ENCODE measurements at places on chromosomes 13 and 19.

DNA sequence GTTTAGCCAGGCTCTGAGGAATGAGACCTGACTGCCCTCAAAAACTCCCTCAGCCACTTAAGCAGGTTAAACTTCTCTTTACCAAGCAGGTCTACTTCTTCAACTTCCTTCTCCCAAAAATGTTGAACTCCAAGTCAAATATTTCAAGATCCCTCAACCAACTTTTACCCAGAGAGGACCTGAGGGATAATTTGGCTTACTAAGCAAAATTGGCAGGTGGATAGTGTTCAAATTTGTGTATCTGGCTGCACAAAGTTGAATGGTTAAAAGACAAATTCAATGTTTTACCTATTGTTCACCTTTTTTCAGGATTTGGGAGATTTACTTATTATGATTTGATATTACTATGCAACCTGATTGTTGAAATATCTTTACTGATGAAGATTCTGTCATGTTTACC lies 293.0 kb upstream of the SOX21 start:
- no peak for DNase-seq

- no peak for DNase-seq
Observed at GRCh38 chr13:95355494-95355893, 54.2 kb upstream of the ABCC4 start.

DNA sequence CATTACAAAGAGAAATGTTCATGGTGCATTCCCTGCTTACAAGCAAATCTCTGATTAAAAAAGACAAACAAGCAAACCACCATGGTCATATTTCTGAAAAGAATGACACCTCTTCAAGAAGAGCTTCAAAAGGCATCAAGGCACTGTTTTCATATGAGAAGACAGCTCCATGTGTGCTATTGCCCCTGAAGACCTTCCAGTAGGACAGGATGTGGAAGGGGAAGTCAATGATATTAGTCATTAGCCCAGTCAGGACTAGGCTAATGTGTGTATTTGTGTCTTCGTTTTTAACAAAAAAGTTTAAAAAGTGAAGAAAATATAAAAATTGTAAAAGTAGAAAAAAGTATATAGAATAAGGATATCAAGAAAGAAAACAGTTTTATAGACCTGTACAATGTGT lies 534.7 kb upstream of the ARGLU1 start:
- no peak for DNase-seq

DNA sequence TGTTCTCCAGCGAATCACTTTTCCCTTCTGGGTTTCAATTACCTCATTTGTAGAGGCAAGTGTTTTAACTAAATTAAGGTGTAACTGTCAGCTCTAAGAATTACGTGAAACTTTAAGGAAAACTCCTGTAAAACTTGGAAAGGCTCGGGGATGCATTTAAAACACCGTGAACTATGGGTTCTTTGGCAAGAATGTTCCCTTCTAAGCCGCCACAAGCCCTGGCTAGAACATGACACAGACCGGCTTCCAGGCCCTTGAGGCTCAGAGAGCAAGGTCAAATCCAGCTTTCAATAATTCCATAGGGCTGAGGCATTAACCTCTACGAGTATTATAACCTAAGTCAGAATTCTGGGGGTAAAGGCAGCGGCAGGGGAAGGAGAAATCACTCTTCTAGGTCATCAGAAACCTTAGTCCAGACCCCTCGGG lies 685 bp downstream of the VWA8 start:
- DNase-seq: no peak

DNA sequence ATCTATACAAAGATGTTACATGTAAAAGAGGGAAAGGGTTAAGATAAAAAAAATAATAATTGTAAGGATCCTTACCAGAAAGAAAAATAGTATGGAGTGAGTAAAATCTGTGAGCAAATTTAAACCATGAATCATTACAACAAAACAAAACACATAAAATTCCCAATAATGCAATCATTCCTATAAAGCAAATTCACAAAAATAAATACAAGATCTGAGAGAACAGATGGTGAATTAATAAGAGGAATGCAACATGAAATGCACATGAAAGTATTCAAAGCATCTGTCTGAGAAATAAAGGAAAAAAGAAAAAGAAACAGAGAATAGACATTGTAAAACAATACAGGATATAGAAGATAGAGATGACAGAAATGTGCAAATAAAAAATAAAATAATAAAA lies 681.5 kb upstream of the KLHL1 start:
- DNase-seq: no peak

GRCh38 chr13:42600943-42601342 lies 27.0 kb downstream of the TNFSF11 start:
- DNase-seq: no peak

DNA sequence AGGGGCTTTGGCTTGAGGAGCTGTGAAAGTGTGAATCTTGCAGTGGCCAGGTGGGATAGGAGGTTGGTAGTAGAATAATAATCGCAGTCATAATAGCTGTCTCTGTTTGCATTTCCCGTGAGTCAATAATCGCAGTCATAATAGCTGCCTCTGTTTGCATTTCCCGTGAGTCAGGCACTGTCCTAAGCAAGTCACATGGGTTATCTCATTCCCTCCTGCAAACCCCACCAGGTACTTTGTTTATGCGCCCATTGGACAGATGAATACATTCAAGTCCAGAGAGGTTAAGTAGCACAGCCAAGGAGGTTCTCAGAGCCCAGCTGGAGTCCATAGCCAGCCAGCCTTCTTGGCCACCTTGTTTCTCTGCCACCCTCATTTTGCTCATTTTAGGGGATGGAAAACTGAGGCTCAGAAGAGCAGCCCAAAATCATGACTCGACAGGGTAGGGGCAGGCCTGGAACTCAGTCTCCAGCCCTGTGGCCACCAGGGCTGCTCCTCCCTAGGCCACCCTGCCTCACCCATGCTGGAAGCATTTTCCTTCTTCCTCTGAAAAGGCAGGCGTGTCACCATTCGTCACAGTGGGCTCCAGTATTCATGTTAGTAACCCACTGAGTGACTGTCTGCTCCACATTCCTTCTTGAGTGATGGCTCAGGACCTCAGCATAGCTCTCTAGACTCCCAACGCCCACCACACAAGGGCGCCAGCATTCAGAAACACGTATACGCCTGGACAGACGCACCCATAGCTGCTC lies 206.2 kb downstream of the URI1 start:
- DNase-seq: no peak

DNA sequence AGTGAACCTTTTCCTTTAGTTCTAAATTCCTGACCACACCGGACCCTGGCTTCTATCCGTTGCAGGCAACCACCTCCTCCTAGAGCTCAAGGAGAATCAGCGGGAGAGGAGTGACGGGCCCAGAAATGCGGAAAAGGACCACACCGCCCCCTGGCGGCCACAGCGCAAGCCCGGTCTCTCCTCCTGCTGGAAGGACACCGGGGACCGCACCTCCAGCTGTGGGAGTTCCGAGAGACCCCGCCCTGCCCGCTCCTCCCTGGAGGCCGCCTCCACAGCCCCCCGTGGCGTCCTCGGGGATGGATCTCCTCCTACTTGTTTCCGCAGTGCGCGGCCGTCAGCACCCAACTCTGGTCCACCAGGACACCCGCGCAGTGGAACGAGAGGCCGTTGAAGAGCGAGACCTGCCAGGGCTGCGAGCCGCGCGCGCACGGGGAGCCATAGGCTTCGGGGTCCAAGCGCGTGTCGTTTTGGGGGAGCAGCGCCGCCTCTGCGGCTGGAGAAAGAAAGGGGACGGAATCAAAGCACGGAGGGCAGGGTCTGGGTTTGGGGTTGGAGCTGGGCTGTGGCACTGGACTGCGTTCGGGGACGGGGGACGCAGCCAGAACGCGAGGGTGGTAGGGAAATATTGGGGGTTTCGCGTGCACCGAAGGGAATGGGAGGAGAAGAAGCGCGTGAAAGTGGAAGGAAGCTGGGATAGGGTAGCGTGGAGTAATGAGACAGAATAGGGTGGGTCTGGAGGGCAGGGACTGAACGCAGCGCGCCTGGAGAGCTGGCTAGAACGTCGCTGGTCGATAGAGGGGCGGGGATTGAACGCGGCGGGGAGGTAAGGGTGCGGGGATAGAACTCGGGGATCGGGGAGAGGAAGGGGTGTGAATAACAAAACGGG lies 2.5 kb downstream of the KLK10 start:
- DNase-seq: peak; percentile 57

DNA sequence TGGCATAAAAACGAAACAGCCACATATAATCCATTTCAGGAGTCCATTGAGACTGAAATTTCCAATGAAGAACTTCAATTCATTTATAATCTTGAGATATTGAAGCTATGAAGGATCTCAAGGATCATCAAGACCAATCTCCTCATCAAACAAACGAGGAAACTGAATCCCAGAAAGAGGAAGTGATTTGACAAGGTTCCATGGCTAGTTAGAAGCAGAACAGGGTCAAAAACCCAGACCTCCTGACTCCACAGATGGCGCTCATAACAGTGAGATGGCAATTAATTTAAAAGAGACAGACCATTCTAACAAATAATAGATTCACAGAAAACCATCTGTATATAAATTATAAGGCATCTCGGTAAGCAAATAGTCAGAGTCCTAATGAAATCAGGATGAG lies 229.7 kb downstream of the KCTD12 start:
- DNase-seq: no peak

- no peak for DNase-seq
Observed at GRCh38 chr13:73956795-73957408, 177.3 kb downstream of the KLF12 start.

DNA sequence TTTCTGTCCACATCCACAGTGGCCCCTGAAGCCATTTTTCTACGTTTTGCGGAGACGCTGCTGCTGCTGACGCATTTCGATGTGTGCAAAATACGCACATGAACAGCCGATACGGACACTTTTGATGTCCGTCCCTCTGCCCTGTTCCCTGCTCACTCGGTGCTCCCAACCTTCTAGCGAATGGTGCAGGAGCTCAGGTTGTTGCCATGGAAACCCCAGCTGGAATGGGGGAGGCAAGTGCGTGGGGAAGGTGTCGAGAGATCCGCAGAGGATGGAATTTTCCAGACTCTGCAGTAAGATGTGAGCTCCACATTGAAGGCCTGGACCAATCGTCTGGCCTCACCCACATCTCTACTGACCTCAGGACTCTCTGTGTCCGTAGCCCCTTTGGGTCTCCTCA lies 109.2 kb upstream of the USP29 start:
- no peak for DNase-seq

- DNase-seq: no peak
Observed at GRCh38 chr19:15448778-15449619, 757 bp downstream of the WIZ start.

DNA sequence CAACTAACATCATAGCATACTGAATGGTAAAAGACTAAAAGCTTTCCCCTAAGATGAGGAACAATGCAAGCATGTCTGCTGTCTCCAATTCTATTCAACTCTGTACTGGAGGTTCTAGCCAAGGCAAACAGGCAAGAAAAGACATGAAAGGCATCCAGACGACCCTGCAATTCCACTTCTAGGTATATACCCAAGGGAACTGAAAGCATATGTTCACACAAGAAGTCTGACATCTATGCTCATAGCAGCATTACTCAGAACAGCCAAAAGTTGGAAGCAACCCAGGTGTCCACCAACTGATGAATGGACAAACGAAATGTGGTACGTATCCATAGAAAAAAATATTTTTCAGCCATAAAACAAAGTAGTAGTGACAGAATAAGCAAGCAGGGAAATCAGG lies 39.1 kb downstream of the PEPD start:
- DNase-seq: no peak

DNA sequence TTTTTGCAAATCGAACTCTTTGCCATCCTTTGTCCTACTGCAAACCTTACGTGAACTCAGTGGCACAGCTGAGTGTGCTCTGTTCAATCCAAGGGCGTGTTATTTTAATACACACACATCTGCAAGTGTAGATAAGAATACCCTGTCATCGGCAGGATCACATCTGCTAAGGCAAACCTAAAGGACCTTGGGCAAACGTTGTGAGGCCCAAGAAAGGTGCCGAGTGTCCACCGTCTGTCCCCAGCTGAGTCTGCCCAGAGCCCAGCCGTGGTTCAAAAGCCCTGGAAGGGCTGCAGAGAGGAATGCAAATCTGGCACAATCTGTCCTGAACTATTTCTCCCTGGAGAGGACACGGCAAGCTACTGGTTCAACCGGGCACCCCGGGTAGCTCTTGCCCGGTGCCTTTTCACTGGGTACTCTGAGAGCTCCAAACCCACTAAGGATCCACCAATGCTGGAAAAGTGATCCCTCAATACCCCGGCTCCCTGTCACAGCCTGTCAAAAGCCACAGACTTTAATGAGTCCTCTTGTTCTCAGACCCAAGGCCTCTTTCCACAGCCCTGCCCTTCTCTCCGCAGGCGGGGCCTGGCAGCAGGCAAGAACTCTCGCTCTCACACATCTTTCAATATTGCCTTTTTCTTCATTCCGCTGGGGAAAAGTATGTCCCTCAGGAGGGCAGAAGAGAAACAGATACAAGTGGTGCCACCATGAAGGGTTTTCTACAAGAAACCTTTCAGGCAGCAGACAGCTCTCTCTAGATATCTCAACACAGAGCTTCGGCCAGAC lies 17.0 kb downstream of the SLC7A1 start:
- DNase-seq: no peak

DNA sequence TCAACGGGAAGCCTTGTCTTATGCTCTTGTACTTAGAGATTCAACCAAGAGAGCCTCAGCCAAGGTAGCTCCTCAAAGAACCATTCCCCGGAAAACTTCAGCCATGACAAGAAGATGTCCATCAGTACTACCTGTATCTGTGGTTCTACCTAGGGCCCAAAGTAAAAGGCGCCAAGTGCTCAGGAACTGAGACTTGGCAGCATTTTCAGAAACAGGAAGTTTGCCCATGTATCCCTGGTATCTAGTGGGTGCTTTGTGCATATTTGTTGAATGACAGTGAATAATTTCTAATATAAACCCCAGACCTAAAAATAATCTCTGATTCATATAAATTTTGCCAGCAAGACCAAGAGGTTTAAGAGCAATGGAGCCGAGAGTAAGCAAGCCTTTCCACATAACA lies 7.2 kb downstream of the FAM216B start:
- no peak for DNase-seq

DNA sequence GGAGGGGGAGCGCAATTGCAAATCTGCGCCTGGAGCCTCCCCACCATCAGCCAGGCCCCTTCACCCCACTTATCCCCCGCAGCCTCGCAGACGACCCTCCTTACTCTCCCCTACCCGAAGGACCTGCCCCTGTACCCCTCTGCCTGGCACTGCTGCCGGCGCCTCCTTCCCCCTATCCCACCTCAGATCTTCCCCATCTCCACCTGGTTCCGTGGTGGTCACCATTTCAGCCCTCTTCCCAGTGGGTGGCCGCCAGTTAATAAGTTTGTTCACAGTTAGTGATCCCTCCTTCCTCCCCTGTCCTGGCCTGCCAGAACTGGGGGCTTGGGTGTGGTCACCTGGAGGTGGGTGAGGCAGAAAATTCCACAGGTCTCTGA lies 397 bp downstream of the SLC44A2 start:
- no peak for DNase-seq

Measured in stimulated activated CD4-positive, alpha-beta T cell treated with anti-CD3 and anti-CD28 coated beads, Interleukin-15, amount 100 ng/mL, for 1 hour (primary cell).